Right ventricle myocardium superior (tissue), 1 donor: ENCODE measurements at places on chromosomes 3 and 15.
A peak's percentile ranks its signal among the peaks of the same experiment; 100 is the strongest.

GRCh38 chr3:111605018-111605417 lies 9.9 kb upstream of the ZBED2 start:
- DNase-seq, result no peak

DNA sequence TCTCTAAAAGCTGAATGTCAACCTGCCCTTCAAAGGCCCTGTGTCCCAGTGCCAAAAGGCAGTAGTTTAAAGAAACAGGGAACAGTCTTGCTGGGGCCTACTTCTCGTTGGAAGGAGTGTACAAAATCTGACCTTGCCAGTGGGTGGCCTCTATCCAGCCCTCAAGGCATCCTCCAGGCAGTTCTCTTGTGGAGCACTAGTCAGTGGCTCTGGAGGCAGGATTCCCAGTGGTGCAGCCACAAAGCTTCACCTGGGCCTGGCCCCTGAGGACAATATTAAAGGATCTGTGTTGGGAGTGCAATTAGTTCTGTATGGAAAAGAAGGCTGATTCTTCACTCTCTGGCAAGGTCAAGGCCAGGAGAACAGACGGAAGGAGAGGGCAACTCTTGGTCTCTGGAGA lies 237.8 kb upstream of the ADAMTS9 start:
- no peak for DNase-seq

GRCh38 chr3:144772372-144772771 lies 800.7 kb downstream of the DIPK2A start:
- DNase-seq, result no peak

GRCh38 chr3:50610992-50611463 lies 546 bp downstream of the CISH start:
- no peak for DNase-seq

GRCh38 chr3:14141602-14142341 lies 16.9 kb downstream of the TMEM43 start:
- peak; percentile 66 for DNase-seq

DNA sequence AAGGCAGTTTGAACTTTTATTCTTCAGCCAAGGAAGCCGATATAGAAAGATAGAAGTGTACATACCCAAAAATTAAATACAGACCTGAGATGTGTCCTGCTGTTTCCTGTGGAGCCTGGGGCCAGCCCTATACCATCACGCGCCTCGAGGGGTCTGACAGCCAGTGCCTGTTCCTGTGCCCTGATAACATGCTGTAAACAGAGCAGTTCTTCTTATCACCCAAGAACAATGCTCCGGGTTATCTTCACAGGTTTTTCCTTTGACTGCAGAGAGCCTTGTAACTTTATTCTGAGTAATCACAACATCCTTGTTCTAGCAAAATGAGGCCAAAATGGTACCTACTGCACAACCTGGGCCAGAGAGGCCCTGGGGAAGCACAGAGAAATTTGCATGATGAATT lies 289.7 kb upstream of the CHRM5 start:
- DNase-seq, result no peak

GRCh38 chr3:106629215-106629832 lies 747.9 kb upstream of the CCDC54 start:
- DNase-seq, result no peak

- no peak for DNase-seq
Observed at GRCh38 chr3:134618478-134619300, 32.1 kb downstream of the KY start.

DNA sequence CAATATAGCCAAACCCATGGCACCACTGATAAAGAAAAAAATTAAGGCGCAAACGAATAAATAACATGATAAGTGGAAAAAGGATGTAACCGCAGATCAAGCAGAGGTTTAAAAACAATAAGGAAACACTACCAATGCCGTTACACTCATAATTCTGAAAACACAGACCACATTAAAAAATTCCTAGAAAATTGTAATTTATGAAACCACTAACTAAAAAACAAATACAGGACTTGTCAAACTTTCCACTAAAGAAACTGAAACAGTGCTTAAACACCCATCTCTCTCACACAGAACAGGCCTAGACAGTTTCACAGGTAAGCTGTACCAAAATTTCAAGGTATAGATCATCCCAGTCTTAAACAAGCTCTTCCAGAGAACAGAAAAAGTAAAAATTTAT lies 28.4 kb downstream of the PCSK6 start:
- DNase-seq, result no peak

DNA sequence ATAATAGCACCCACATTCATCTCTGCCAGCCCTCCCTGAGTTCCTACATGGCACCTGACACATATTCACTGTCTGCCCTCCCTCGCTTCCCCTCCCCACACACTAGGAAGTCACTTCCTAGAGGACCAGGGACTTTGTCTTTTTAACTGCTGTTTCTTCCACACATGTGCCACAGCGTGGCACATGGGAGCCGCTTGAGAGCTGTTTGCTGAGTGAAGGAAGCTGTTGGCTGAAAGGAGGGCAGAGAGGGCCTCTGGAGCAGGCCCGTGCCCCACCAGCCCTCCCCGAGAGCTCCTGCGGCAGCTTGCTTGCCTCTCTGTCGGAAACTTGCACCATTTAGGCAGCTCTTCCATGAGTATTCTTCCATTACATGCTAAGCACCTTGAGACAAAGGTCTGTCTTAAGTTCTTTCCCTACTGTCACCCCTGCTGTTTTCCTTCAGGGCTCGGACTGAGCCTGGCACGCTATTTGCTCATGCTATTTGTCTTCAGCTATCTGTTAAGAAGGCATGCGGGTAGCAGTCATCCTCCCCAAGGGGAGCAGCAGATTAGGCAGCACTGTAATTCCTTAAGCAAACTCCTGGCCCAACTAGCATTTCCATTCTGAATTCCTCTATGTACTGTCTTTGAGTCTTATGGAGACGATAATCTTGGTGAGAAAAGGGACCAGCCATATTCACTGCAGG lies 72.2 kb downstream of the CACNA1D start:
- no peak for DNase-seq

- no peak for DNase-seq
Observed at GRCh38 chr3:132605374-132605792, 8.3 kb downstream of the ACKR4 start.

GRCh38 chr3:185661772-185662171 lies 75.7 kb downstream of the SENP2 start:
- DNase-seq, result no peak

- DNase-seq, result no peak
Observed at GRCh38 chr3:11764931-11765363, 81.7 kb downstream of the TAMM41 start.

DNA sequence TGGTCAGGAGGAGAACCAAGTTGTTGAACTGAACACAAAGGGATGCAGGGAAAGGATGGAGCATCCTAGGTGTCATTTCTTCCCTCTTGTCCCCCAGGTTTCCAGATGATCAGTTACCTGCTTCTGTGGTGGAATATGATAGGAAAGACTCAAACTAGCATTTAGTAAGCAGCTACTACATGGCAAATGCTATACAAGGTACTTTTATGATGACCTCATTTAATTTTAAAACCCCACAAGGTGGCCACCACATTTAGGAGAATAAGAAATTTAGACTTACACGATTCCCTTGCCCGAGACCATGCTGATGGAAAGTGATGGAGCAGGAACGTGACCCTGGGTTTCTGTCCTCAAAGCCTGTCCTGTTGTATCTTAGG lies 40.9 kb downstream of the CCR4 start:
- no peak for DNase-seq

DNA sequence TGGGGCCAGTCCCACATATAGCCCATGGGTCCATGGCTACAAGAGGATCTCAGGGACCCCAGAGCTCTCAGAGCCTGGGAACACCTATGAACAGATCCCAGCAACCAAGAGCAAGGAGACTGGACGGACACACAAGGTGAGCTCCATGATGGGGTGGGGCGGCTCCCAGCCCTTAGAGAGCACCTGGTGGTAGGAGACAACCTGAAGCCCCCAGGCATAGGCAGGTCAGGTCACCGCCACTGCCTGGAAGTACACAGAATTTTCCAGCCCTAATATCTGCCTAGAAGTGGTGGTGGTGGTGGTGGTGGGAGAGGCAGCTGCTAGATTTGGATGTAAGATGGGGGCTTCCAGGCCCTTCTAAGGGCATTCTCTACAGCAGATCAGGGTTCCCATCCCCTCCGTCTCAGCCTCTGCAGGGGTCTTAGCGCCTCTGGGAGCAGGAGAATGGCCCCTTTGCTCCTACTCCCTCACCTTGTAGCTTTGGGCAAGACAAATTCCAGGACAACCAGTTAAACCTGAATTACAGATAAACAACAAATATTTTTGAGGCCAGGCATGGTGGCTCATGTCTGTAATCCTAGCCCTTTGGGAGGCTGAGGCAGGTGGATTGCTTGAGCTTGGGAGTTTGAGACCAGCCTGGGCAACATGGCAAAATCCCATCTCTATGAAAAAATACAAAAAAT lies 9.2 kb downstream of the SH2D7 start:
- DNase-seq, result no peak

DNA sequence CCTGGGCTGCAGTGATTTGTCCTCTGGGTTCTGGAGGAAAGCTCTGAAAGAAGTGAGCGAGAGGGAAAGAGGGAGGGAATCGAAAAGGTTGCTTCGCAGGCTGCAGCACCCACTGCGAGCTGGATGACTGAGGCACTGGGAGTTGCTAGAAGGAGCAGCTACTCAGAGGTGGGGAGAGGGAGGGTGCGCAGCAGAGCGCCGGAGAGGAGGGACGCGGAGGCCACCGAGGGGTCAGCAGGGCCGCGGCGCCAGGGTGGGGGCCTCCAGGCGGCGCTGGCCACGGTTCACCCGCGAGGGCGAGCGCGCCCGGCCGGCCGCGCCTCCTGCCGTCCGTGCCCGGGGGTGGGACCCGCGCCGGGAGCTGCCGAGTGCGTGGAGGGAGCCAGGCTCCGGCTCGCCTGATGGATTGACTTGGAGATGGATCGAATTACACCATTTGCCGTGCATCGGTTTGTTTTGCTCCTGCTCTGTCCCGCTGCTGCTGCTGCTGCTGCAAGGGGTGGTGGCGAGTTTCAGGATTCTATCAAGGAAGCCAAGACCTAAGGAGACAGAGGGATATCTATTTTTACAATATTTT lies at the start of gene SEMA6D:
Gene SEMA6D, plus strand, starts transcription at position 470 of the 577 bp plus-strand sequence. CDS start 42,294 bp downstream, outside the sequence.
- peak; percentile 84 for DNase-seq

DNA sequence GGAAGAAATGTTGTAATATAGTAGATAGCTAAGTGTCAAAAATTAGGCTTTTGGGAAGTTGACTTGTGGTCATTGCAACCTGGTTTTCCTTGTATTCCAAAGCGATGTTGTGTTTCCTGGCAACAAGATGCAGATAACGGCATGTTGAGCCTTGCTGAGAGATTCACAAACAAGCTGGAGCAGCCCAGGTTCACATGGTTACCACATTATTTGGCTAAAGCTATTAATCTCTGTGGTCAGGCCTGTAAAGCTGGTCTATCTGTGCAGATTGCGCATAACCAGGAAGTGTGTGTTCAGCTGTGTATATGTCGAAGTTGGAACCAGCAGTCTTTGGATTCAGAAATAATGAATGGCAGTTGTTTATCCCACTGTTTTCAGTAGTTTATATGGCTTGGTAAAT lies 6.6 kb downstream of the TIPARP start:
- DNase-seq, result no peak

DNA sequence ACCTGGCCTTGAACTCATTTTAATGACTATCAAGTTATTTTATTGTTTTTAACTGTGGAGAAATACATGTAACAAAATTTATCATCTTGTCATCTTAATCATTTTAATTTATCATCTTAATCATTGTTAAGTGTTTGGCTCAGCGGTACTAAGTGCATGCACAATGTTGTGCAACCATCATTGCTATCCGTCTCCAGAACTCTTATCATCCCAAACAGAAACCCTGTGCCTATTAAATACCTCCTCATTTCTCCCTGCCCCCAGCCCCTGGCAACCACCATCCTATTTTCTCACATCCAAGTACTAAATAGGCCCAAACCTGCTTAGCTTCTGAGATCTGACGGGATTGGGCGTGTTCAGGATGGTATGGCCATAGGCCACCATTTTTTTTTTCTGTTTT lies 51.5 kb upstream of the UBP1 start:
- no peak for DNase-seq

- peak; percentile 32 for DNase-seq
Observed at GRCh38 chr3:126543457-126544061, 15.2 kb downstream of the C3orf22 start.

DNA sequence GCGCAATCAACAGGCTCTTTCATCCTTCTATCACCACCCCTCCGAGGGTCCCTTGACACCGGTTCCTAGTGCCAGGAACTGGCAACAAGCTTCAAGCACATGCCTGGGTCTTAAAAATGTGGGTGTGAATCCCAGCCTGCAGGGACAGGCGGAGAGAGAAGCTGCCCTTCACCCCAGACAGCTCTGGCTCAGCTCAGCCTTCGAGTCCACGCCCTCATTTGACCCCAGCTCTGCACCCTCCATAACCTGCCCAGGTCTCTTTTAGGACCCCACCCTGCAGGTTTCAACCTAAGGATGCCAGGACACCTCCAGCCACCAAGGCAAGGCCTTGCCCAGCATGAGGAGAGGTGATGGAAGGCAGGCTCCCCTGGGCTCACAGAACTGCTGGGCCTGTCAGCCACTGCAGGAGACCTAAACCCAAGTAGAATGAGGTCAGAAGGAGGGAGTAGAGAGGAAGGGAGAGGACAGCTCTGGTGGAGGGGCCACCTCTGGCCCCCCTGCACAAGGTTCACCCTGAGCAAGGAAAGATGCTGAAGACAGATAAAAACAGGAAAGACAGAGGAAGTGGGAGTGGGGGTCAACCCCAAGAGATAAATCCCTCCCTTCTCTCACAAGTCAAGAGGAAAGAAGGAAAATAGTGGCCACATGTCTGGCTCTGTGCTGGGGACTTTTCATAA lies 2.6 kb upstream of the LOXL1 start:
- peak; percentile 34 for DNase-seq

GRCh38 chr3:136626493-136626892 lies 125.7 kb downstream of the STAG1 start:
- DNase-seq, result no peak

GRCh38 chr3:43913036-43913948 lies 222.6 kb downstream of the ABHD5 start:
- no peak for DNase-seq

- DNase-seq, result no peak
Observed at GRCh38 chr15:39438799-39439592, 141.9 kb upstream of the THBS1 start.

GRCh38 chr15:75644376-75644775 lies 3.3 kb upstream of the SNX33 start:
- no peak for DNase-seq

- no peak for DNase-seq
Observed at GRCh38 chr15:89813381-89814111, 1.1 kb downstream of the ANPEP start.

DNA sequence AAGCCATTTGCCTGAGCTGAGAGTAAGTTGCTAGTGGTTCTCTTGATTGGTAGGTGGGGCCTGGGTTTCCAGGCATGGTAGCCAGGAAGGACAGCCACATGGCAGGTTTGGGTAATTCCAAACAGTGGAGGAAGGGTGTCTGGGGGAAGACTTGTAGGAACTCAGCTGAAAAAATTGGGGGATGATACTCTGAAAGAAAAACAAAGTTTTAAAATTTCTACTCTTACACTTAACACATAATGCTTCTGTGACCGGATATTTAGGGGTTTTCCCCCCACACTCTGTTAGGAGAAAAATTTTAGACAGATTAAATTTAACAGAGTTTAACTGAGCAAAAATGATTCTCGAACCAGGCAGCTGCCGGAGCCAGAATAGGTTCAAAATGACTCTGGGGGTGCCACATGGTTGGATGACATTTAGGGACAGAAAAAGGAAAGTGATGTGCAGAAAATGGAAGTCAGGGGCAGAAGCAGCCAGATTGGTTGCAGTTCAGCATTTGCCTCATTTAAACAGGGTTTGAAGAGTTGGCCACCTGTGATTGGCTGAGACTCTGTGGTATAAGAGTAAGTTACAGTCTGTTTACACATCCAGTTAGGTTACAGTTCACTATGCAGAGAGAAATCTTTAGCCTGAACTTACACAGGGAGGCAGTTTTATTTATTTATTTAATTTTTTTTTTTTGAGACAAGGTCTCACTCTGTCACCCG lies 8.1 kb downstream of the B2M start:
- DNase-seq, result no peak

GRCh38 chr15:77295446-77295845 lies 124.5 kb downstream of the PEAK1 start:
- no peak for DNase-seq
